ENCODE measurements at places on chromosomes 6 and 20.

GRCh38 chr6:37025621-37026466, 20.4 kb downstream of the FGD2 start:
- no peak for DNase-seq

DNA sequence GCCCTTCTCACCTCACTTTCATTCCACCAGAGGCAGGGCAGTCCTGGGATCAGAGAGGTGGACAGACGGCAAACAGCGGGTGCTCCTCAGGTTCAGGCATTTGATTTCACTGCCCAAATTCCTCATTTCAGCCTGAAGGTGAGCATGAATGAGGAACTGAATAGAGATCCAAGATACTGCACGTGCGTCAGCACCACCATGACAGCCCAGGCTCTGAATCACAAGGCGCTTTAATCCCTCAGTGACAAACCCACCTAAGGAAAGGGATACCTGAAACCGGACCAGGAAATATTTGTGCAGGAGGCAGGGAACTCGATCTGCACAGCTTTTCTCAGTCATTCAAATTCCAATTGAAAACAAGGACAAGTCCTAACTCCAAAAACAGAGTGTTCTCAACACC, 174.8 kb upstream of the HEY2 start:
- DNase-seq = no peak

DNA sequence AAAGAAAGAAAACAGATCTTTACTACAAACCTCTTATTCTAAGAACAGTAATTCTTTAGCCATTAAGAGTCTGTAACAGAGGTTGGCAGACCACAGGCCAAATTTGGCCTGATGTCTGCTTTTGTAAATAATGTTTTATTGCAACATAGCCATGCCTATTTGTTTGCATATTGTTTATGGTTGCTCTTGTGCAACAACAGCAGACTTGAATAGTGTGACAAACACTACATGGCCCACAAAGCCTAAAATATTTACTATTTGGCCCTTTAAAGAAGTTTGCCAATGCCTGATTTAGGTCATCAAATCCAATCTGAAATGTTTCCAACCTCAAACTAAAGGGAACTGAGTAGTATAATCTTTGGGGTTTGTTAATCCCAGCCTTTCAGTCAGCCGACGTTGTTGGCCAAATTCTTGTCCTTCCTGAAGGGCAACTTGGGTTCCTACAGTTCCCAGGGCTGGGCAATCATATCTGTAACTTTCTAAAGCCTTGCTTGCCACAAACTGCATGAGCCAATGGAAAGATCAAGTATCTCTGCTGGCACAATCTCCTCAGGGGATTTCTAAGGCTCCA, 33.9 kb upstream of the TBC1D20 start:
- no peak for DNase-seq

GRCh38 chr20:37822141-37822601, 80.8 kb upstream of the VSTM2L start:
- DNase-seq = no peak

GRCh38 chr6:110446405-110446804, 30.0 kb downstream of the SLC22A16 start:
- no peak for DNase-seq

GRCh38 chr6:148343047-148343782, 577 bp downstream of the SASH1 start:
- no peak for DNase-seq

DNA sequence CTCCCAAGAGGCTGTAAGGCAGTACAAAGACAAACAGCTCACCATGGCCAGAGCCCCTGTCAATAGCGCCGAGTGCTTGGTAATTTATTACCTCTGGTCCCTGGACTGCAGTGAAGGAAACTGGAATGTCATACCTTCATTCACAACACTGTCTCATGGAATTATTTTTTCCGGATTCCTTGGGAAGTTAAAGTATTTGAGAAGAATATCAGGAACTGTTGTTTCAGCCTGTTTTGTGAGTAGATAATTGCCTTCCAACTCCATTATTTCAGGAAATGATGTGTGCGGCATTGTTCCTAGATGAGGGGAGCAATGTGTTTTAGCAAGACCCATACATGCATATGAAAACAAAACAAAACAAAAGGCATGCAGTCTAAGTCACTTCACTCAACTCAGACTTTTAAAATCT, 64.0 kb downstream of the BLOC1S5 start:
- DNase-seq = no peak

GRCh38 chr6:46963039-46963438, 41.3 kb upstream of the ADGRF5 start:
- no peak for DNase-seq

DNA sequence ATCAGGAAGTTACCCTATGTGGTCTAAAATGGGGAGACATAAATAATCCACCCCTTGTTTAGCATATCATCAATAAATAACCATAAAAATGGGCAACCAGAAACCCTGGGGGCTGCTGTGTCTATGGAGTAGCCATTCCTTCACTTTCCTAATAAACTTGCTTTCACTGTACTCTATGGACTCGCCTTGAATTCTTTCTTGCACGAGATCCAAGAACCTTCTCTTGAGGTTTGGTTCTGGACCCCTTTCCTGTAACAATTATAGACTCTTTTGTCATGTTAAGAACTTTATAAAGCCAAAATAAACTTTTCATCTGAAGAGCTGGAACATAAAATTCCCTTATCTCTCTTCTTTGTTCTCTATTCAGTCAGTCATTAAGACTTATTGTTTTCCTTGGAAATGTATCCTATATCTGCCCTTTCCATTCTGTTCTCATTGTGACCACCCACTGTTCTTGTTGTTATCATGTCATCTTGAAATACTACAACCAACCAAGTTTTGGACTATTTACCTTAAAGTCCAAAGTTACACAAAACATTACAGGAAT, 29.3 kb upstream of the ZBTB24 start:
- no peak for DNase-seq

DNA sequence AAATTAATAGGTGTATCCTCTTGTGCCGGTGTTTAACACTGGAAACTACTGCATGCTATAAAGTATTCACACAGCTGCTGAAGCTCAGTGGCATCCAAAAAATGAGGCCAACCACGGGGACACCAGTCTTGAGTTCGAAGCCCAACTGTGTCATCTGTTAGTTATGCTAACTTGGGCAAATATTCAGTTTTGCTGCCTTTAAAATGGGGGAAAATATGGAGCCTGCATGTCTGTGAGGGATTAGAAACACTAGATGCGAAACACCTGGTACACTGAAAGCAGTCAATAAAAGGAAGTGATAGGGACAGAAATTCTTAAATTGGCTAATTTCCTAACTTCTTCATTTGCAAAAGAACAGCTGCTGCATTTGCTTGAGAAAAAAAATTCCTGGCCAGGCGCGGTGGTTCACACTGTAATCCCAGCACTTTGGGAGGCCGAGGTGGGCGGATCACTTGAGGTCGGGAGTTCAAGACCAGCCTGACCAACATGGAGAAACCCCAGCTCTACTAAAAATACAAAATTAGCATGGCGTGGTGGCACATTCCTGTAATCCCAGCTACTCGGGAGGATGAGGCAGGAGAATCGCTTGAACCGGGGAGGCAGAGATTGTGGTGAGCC, 36.6 kb upstream of the MLIP start:
- DNase-seq = no peak

DNA sequence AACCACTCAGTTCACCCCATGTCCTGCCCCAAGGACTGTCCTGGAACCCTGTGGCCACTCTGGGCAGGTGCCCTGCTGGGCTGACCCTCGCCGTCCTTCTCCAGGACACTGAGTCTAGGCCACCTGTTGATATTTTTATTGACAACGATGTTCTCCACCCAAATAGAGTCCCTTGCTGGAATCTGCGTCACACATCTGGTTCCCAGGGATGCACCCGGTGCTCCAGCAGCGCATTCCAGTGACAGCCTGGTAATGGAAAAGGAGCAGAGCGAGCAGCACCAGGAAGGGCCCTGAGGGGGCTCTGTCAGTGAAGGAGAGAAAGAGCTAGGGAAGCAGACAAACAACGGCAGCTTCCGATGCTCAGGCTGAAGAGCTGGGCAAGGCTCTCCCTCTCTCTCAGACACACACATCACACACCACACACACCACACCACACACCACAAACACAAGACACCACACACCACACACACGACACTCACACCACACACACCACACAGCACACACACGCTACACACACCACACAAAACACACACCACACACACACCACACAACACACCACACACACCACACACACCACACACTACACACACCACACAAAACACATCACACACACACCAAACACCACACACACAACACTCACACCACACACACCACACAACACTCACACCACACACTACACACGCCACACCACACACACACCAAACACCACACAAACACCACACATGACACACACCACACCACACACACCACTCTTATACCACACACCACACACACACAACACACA, 117.9 kb upstream of the THBS2 start:
- DNase-seq = no peak

DNA sequence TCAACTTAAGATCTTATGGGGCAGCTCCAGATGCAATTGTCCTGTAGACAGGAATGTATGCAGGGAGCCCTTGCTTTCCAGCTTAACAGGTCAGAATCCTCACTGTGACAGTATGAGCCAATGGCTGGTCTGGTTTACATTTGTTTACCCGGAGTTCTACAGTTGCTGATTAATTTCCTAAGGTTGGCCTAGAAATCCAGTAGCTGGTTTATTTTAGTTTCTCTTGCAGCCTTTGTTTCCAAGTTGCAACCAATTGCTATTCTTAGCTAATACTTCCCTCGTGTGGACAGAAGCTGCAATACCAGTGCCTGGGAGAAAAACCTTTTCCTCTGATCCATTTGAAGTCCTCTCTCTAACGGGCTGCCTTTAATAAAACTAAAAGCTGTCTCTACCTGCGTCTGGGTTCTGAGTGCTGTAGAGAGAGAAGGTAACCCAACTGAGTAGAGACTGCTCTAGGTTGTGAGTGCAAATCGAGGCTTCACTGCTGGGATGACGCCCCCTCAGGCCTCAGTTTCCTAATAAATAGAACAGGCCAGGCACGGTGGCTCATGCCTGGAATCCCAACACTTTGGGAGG, 45.9 kb downstream of the ZNF217 start:
- DNase-seq = peak; percentile 13

DNA sequence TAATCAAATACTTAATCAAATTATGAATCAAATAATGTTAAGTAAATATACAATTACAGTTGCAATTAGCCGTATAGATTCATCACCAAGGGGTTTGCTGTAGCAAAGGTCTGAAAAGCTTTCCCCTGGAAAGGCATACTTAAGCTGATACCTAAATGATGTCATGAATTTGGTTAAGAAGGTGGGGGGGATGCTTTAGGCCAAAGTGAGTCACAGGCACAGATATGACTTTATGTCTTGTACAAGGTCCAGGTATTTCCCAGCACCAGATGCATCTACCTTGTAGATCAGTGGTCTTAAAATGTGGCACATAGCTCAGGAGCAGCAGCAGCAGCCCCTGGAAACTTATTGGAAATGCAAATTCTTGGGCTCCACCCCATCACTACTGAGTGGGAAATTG, 557.3 kb upstream of the CDH4 start:
- DNase-seq = no peak

DNA sequence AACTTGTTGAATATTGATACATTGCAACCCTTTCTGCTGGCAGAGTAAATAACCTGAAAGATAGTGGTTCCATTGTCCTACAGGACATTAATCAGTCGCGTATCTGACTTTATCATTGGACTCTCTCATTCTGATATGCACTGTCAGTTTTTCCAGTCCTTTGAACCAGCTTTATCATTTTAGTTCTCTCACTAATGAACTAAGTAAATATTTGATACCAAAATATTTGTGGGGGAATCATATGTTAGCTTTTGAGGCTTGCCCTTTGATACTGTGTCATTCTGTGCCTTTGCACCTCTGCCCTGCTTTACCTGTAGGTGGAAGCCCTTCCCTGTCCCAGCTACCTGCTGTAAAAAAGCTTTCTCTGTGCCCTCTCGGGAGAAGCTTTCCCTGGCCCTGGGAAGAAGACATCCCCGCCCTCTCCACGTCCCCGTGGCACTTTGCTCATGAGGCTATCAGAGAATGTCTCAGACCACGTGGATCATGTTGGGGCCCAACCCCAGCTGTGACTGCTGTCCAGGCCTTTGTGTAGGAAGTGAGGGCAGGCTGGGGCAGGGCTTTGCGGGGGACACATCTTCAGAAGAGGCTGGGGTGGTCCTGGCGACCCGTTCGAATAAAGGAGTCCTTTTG, 117.8 kb upstream of the NXT1 start:
- no peak for DNase-seq

GRCh38 chr6:119562168-119562567, 212.6 kb upstream of the MAN1A1 start:
- DNase-seq = no peak

DNA sequence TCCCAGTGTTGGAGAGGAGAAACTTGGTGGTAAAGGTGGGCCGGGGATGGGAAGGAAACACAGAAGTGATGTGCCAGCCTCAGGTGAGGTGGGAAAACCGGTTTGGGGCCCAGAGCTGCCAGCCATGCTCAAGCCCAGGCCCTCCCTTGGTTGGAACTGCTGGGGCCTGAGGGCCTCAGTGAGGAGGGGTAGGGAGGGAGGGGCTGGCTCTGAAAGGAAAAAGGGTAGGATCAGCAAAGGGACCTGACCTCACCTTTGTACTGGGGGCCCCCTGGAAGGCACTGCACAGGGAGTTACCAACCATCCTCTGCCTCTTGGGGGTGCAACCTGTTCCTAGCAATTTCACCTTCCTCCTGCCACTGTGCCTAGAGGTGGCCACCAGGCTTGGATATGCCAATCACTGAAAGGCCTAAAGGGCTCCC, 1.8 kb upstream of the SPEF1 start:
- DNase-seq = no peak

- no peak for DNase-seq
Measured at GRCh38 chr6:118660218-118660569, 8.8 kb upstream of the CEP85L start.

- DNase-seq = no peak
Measured at GRCh38 chr20:25177890-25178321, 17.6 kb upstream of the ENTPD6 start.

DNA sequence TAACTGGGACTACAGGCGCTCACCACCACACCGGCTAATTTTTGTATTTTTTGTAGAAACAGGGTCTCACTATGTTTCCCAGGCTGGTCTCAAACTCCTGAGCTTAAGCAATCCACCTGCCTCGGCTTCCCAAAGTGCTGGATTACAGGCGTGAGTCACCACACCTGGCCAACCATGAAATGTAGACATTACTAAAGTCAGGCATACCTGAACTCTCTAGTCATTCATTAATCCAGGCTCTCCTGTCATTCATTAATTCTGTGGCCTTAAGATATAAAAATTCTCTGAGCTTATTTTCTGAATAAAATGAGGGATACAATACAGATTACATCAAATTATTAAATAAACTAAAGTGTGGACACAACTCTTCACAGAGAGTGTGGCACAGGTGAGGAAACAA, 159.7 kb downstream of the GMDS start:
- DNase-seq = no peak

DNA sequence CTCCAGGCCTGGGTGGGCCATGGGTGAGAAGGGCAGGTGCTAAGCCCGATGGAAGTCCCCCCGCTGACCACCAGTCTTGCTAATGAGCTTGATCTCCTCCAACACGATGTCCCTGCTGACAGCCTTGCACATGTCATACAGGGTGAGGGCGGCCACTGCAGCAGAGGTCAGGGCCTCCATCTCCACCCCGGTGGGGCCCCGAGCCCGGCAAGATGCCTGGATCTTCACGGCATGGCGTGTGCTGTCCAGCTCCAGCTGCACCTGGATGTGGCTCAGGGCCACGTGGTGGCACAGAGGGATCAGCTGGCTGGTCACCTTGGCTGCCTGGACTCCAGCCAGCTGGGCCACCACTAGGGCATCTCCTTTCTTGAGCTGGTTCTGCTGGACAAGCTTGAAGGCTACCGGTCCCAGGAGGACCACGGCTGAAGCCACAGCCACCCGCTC, 27.9 kb downstream of the MOCS1 start:
- DNase-seq = no peak

GRCh38 chr6:167127785-167128531, 5.1 kb downstream of the CCR6 start:
- no peak for DNase-seq

- DNase-seq = no peak
Measured at GRCh38 chr6:11196511-11197174, 35.8 kb downstream of the NEDD9 start.

All from transverse colon (tissue), 4 donors.